Motor neuron (in vitro differentiated cells): ENCODE measurements at places on chromosomes 11 and 22.

DNA sequence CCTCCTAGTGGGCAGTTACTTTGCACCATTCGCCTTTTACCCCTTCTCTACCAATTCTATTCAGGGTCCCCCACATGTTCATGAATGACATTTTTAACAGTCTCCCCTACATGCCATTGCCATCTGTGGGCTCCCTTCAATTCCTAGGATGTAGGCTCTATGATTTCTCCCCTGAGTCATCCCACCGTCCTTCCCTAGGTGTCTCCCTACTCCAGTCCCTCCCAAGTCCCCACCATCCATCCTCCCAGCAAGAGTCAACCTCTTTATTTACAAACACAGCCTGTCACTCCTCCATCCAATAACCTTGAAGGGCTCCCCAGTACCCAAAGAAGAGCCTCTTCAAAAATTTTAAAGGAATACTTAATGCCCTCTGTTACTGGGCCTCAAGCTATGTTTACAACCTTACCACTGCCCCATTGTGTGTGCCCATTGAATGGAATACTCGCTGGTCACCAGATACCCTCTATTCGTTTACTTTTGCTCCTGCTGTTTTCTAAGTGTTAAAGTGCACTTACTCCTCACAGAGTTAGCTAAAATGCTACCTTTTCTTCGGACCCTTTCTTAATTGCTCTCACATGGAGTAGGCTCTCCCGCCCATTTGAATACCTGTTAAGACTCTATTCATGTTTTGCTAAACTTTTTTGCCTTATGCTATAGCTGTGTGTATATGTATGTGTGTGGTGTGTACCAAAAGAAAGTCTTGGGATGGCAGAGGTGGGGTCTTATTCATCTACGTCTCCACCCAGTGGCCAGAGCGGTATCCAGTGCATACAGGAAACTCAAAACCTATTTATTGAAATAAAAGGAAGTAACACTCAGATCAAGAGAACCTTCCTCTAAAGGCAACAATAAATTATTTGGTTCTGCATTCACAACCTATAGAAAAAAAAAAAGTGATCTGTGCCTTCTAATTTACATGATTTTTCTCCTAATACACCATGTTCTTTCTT, 235.8 kb upstream of the CCDC90B start:
- peak; percentile 54 for ATAC-seq

DNA sequence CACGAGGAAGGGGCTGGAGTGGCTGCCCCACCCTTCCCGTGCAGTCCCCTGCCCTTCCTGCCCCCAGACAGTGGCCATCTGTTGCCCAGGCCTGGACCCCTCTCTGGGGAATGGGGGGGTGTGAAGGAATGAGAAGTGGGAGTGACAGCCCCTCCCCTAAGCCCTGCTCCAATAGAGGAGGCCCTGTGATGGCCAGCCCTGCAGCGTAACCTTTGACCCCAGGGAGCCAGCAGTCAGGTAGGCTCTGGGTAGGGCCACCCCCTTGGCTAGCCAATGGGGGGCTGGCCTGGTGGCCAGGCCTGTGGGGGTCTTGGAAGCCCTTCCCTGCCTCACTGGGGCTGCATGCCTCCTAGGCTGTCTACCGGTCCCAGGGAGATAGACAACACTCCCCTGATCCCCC, 6.6 kb downstream of the FLRT1 start:
- no peak for ATAC-seq

- peak; percentile 18 for ATAC-seq
Measured at GRCh38 chr11:75743711-75744563, 24.6 kb upstream of the DGAT2 start.

DNA sequence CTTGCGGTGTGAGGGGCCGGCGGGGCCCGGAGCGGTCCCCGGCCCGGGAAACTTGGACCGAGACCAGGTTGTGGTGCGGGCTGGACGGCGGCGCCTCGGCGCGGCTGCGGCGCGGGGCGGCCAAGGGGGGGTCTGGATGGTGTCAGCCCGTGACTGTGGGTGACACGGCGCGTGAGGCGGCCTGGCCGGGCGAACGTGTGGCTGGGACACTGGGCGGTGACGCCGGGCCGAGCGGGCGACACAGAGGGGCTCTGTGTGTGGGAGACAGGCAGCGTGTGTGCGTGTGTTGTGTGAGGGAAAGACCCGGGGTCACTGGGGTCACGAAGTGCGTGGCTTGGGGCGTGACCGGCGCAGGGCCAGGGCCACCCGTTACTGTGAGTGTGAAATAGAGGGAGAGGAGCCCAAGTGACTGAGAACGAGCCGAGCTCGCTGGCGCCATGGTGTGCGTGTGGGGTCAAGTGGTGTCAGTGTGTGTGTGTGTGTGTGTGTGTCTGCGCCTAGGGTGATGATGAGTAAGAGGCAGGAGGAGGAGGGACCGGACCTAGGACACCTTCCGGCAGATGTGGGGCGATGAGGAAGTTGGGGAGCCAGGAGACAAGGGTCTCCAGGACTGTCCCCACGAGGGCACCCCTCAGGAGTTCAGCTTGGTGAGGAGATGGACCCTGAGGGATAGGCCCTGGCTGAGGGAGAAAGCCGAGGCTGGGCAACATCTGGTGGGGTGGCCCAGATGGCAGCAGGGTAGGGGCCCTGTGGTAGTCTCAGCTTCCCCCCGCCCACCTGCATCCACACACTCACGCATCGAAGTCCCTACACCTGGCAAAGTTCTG, 817 bp downstream of the RELT start:
- ATAC-seq = peak; percentile 33

DNA sequence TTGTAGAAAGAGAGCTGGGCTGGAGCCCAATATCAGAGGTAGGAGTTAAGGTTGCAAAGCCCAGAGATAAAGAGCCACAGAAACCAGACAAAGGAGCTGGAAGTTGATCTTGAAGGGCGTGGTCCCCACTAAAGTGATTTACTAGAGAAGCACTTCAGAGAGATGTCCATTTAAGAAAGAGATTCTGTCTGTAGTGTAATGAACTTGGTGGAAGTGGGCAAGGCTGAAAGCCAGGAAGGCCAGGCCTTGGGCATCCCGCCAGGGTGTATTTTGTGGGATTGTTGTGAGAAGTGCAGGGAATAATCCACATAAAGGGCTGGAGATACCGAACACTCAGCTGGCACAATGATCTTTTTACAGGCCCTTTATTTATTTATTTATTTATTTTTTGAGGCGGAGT, 1398.8 kb downstream of the TBC1D22A start:
- no peak for ATAC-seq

DNA sequence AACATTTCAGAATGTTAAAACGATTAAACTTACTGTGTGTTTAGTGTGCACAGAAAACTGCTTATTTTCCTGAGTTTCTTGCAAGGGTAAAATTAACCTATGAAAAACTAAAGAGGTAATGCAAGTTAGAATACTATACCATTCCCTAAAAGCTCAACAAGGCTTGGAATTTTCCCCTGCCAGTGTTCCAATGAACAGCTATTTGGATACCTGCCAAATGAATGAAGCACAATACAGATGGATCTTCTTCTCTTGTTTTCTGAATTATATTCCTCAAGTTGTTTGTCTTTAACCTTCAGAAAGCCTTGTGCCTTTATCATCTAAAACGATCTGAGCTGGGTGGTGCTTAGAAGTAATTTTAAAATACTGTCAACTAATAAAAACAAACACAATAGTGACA, 204.5 kb downstream of the LRRC4C start:
- no peak for ATAC-seq

DNA sequence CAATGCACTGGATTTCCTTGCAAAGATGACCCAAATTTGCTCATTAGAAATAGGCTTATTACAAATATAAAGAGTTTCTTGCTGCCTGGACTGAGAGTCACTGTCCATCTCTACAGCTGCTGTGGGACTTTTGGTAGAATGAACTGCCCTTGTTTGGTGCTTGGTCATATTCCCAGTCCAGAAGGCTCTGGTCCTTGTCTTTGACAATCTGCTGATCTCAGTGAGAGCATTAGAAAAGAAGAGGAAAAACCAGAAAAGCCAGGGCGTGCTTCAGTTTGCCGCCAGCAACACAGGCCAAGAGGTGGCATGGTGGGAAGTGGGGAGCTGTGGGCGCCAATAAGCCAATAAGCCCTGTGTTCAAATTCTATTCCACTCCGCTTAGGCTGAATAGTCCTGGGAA, 48.2 kb upstream of the PARVA start:
- no peak for ATAC-seq
